ENCODE measurements at places on chromosomes 6 and 20.

DNA sequence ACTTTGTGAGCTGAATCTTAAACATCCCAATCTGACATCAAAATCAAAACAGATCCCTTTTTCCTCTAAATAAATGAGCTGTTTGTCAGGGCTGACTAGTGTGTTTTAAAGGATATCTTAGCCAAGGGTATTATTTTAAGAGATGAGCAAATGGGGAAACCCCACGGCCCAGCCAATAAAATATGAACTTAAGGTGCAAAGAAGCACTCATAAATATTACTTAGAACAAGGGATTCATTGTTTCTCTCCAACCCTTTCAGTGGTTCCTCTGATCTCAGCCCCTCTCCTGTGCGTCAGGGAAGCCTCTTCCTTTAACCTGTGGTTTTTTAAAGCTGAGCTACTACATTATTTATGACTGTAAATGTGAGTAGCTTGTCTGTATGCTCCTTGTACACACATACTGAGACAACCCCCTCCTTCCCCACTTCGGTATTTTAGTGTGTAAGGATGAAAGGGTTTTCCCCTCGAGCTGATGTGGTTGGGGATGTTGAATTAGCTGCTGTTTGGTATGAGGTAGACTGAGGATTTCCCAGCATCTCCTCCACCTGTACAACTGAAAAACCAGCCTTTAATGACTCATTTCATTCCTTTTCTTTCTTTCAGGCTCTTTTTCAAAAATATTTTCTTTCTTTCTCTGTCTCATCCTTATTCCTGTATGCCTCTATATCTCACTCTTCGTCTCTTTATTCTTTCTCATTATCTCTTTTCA lies 6.5 kb downstream of the BMP5 start:
- peak; percentile 18 for DNase-seq

DNA sequence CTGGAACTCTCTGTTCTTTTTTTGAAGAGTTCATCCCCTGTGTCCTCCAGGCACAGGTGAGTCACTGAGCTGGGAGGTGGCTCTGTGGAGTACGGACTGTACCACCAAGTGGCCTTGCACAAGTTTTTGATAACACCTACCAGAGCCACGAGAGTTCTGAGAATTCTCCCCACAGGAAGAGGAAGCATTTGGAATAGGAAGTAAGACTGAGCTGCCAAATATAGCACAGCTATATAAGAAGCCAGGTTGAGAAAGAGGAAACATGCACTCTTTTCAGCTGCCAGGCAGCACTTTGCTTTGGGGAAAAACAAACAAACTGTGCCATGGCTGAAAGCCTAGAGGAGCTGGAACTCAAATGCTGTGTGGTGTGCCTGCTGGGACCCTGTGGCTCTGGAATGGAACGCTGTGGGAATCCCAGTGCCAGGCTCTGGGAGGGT lies 70.8 kb upstream of the RIPOR2 start:
- DNase-seq: no peak

- DNase-seq: no peak
These were observed 2.6 kb downstream of the RPS10 start for GRCh38 chr6:34423254-34423653.

DNA sequence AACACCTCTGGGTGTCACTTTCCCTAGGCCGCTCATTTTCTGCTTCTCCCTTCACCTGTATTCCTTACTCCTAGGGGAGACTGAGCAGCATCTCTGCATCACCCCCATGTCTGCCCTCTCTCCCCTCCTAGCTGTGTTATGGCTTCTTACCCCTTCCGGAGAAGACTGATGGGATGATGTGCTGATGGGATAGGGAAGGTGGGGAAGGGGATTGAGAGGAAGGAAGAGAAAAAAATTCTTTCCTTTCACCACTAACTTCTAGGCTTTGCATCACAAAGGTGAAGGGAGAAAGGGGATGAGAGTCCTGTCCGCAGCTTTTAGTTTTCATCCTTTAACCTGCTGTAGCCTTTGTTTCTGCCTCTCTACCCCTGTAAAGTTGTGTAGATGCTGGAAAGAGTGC lies 26.7 kb downstream of the AKAP7 start:
- DNase-seq: no peak

- no peak for DNase-seq
These were observed 93.7 kb downstream of the MYO6 start for GRCh38 chr6:75842732-75843131.

DNA sequence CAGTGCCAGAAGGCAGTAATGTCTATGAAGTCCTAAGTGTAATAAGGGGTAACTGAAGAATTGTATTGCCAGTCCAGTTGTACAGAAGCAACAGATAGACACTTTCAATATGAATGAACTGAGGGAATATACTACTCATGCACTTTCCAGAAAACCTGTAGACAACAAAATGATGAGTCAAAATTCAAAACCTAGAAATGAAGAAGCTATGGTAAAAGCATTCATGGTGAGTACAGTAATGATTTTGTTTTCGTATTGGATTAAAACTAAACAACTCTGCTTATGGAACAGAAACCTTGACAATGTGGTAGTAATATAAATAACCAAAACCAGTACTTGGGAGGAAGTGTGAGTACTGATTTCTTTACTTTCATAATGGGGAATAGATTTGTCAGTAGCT lies 35.0 kb downstream of the ARMC2 start:
- DNase-seq: no peak

DNA sequence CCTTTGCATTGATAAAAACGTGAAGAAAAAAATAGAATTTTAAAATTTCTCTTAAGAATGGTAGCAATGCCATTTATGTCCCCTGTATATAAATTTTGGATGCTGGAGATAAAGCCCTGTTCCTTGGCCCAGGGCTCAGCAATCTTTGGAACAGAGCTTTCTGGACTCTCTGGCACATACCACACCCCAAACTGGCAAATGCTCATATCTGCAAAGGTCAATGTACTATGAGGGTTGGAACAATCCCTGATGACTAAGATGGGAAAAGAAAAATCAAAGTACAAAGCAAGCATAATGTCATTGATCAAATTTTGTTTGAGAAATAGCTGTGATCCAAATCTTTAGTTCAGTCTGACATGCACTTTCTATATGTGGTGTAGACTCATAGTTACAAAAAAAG lies 158.1 kb upstream of the HCRTR2 start:
- DNase-seq: no peak

DNA sequence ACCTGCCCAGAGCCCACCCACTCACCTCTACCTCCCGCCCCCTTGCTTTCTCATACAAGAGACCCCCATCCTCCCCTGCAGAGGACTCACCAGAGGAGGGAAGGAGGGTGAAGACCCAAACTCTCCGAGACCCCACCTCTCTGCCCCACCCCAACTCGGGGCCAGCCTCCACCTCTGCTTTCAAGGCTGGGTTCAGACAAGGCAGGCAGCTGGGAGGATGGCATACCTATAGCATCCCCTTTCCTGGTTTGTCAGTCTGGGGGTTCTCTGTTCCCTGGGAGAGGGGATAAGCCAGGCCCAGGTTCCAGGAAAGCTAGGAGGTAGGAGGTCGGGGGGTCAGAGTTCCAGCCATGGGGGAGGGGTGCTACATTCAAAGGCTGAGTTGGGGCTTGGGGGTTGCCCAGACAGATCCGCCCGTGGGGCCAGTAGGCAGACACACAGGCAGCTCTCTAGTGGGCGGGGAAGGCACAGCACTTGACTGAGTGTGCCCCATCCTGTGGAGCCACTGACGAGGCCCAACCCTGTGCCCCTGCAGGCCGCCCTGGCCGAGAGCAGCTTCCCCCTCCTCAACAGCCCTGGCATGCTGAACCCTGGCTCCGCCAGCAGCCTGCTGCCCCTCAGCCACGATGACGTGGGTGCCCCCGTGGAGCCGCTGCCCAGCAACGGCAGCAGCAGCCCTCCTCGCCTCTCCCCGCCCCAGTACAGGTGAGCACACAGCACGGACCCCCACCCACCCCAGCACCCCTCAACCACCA lies 40.8 kb upstream of the MDFI start:
- DNase-seq: no peak

- DNase-seq: no peak
These were observed 47.8 kb downstream of the PSMB1 start for GRCh38 chr6:170505306-170505705.

- no peak for DNase-seq
These were observed 158.1 kb downstream of the CDH26 start for GRCh38 chr20:60116128-60116909.

GRCh38 chr6:22751223-22751622 lies 181.9 kb downstream of the HDGFL1 start:
- DNase-seq: no peak

GRCh38 chr6:149895833-149896271 lies 2.1 kb downstream of the RAET1E start:
- peak; percentile 4 for DNase-seq

- DNase-seq: no peak
These were observed 9.2 kb upstream of the TRERF1 start for GRCh38 chr6:42460883-42461282.

DNA sequence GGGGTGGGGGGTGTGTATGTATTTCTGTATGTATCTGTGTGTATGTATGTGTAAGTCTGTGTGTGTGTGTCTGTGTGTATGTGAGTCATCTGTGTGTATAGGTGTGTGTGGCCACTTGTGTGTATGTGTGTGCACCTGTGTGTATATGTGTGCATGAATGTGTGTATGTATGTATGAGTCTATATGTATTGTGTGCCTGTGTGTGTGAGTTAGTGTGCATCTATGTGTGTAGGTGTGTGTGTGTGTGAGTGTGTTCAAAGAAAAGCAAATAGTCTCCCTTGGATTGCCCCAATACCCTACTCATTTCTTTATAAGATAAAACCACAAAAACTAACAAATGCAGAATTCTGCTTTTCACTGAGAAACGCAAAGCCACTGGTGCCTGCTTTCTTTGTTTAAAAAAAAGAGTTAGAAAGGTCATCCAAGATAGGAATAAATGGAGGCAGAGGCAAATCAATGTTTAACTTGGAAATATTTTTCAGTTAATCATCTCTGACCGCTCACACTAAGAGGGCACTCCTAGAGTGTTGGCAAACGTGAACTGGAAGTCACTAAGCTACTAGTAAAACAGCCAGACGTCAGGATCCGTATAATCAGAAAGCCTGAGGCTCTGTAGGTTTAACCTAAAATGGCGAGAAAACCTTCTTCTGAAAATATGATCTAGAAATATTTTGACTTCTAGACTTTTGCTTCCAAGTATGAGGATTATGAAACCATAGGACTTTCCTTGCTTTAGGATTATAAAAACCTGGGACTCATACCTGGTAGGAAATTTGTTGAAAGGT lies 37.4 kb upstream of the JAG1 start:
- no peak for DNase-seq

- DNase-seq: peak; percentile 49
These were observed 26.1 kb downstream of the BFSP1 start for GRCh38 chr20:17504898-17505635.

DNA sequence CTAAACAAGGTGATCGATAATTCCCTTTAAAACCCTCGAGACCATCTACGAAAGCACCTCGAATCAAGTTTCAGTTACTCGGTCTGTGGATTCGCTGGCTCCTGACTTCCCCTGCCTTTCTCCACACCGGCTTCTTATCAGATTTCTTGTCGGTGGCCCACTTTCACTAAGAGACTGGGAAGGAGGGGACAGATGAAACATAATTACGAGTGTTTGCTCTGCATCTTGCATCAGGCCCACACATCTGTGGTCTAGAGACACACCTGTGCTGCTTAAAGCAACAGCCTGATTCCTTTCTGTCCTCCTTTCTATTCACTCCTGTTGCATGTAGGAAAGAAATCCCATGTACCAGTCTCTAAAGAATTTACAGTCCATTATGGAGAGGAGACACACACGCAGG lies 37.7 kb downstream of the INSM1 start:
- no peak for DNase-seq

DNA sequence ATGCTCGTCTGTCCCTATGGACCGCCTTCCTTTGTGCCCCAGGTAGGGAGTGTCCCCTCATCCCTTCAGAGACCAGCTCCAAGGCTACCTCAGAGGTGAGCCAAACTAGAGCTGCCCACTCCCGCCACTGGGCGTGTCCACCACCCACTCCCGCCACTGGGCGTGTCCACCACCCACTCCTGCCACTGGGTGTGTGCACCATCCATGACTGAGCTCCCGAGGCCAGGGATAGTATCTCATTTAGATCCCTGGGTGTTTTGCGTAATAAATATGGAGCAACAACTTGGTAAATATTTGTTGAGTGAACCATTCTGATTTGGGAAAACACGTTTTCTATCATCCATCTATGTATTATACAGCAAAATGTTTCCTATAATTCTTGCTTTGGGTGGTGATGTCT lies 68.8 kb downstream of the ZBTB2 start:
- DNase-seq: no peak

- no peak for DNase-seq
These were observed 136.7 kb upstream of the CNR1 start for GRCh38 chr6:88302769-88303225.

- DNase-seq: no peak
These were observed 25.2 kb downstream of the ILRUN start for GRCh38 chr6:34671367-34671766.

GRCh38 chr6:44169154-44169553 lies 10.5 kb downstream of the CAPN11 start:
- no peak for DNase-seq

DNA sequence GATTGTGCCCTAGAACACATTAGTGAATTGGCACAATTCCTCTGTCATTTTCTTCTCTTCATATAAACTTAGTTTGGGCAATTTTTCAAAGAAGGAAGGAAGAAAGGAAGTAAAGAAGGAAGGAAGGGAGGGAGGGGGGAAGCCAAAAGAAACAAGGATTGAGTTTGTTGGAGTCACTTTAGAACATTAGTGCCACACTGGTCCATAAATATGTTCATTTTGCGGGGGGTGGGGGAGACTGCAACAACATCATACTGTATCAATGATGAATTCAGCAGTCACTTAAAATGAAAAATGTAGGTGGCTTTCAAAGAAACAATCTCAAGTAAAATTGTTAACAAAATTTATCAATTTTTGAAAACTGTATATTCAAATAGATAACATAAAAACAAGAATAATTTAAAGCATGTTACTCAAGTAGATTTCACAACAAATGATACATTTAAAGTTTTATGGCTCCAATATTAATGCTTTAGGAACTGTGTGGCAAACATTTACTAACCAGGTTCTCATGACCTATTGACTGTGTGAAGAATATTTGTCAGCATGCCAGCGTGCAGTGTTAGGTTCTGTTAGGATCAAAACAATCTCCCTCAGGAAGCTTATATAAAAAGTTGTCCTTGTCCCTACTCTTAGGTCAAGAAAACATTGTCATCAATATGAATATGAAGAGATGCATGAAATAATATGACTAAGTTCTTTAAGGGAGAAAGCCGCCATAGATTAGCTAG lies 208.1 kb upstream of the AGPAT4 start:
- DNase-seq: no peak

DNA sequence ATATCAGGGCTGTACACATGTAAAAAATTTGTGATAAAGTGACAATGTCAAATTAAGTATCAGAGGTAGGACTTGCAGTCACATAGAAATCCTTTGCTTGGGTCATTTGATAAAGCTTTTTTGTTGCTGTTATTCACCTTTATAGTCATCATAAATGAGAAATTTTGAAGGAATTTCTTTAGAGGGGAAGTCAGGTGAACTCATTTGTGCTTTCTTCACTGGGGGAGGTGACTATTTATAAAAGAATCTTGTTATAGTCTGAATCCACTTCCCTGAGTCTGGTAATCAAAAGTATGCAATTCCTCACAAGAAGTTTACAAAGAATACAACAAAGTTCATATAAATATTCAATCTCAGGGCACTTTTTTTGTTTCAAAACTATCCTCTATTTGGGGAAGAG lies 47.7 kb downstream of the FRK start:
- DNase-seq: no peak

Measured in HEK293T (cell line).